ENCODE measurements at places on chromosomes 11 and 22.
A peak's percentile ranks its signal among the peaks of the same experiment; 100 is the strongest.

- DNase-seq = peak; percentile 98
Measured at GRCh38 chr11:78256962-78257361, 68.2 kb downstream of the USP35 start.

DNA sequence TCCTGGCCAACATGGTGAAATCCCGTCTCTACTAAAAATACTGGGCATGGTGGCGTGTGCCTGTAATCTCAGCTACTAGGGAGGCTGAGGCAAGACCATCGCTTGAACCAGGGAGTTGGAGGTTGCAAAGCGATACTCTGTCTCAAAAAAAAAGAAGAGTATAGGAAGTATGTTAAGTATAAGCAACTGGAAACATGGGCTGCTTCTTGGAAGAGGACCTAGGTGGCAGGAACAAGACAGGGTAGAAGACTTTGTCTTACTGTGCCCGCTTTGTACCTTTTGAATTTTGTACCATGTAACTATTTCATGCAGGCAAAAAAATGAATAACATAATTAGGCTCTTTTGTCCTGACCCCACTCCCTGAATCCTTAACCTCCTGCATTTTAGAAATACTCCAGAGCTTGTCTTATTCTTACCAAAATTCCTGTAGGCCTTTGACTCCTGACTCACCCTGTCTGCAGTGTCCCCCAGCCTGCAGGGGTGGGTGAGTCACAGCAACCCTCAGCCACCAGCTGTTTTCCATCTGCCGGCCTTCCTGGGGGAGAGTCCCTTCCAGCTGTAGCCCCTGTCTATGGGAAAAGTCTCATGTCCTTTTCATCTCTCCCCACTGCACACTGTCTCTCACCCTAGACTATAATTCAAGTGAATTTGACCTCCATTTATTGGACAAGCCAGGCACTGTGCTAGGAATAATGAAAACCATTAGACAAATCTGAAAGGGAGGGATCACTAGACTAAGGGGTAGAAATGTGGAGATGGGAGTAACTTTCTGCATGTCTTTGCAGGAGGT, 41.8 kb downstream of the TXN2 start:
- DNase-seq = peak; percentile 74

DNA sequence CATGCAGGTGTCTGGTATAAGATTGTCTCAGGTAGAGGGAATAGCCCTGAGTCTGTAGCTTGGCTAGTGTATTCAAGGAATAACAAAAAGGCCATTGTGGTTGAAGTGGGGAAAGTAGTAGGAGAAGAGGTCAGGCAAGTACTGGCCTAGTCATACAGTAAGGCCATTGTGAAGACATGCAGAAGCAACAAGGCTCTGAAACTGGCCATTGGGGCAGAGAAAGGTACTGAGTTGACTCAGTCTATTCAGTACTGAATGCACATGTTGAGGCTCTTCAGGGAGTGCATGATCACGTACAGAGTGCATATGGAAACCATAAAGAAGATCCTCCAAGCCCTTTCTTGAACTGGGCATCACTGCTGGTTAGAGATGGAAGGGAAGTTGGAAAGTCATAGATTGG, 477.6 kb downstream of the SOX6 start:
- no peak for DNase-seq

DNA sequence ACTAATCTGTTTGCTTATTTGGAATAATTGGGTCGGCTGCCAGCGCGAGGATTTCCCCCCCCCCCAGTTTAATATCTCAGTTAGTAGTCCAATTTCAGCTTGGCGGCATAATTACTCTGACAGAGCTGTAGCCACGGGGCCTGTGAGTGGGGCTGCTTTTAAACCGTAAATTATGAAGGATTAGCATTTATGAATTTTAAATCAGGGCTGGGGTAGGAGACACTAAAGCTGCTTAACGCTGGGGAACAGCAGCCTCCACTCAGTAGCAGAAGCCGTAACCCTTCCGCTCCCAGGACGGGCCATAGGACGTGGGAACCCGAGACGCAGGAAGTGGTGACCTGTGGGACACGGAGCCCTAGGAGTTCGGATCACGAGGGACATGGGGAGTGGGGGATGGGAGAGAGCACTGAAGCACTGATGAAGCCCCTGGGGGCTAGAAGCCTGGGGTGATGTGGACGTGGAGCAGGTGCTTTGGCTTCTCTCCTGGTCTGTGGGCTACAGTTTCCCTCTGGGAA, 66.2 kb upstream of the LMO1 start:
- no peak for DNase-seq

- DNase-seq = no peak
Measured at GRCh38 chr11:129645943-129646342, 169.7 kb upstream of the TMEM45B start.

- no peak for DNase-seq
Measured at GRCh38 chr11:76251576-76251975, 45.3 kb upstream of the WNT11 start.

Measured in umbilical cord (tissue), 2 donors.